GM20000 (cell line): ENCODE measurements at places on chromosomes 2 and 18.
A peak's percentile ranks its signal among the peaks of the same experiment; 100 is the strongest.

- DNase-seq: no peak
Observed at GRCh38 chr2:100791936-100792308, 28.0 kb upstream of the NPAS2 start.

- no peak for DNase-seq
Observed at GRCh38 chr2:70930371-70931329, 5.0 kb upstream of the ATP6V1B1 start.

DNA sequence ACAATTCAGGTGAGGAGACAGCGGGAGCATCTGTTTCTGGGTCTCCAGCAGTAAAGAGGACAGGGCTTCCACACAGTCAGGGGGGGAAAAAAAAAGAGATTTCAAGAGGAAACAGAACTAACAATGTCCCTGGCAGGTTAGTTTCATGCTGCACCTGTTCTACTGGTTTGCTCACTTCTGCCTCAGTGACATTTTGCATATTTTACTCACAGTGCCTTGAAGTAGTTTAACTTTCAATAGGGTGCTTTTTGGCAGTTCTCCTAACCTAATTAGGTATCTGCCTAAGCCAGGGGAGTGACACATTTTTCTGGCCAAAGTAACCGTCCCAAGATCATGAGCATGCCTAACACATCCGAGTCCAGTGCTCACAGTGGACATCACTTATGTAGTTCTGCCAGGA lies 109.0 kb upstream of the ALK start:
- no peak for DNase-seq

DNA sequence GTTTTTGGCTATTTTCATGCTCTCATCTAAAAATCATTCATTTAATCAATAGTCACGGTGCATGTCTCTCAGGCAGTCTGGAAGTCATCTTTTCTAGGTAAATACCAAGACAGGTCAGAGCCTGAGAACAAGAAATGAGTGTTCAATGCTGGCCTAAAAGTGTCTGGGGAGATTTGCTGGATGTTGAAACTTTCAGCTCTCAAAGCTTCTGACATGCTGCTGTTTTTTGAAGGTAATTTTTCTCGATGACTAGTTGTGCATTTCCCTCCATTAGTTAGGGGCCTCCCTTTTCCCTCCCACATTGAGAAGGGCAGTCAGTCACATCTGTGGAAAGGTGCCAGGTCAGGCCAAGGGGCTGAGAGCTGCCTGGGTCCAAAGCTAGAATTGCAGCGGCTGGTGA lies 115.6 kb downstream of the LPIN1 start:
- peak; percentile 45 for DNase-seq

- no peak for DNase-seq
Observed at GRCh38 chr18:9824952-9825371, 60.8 kb upstream of the TXNDC2 start.

DNA sequence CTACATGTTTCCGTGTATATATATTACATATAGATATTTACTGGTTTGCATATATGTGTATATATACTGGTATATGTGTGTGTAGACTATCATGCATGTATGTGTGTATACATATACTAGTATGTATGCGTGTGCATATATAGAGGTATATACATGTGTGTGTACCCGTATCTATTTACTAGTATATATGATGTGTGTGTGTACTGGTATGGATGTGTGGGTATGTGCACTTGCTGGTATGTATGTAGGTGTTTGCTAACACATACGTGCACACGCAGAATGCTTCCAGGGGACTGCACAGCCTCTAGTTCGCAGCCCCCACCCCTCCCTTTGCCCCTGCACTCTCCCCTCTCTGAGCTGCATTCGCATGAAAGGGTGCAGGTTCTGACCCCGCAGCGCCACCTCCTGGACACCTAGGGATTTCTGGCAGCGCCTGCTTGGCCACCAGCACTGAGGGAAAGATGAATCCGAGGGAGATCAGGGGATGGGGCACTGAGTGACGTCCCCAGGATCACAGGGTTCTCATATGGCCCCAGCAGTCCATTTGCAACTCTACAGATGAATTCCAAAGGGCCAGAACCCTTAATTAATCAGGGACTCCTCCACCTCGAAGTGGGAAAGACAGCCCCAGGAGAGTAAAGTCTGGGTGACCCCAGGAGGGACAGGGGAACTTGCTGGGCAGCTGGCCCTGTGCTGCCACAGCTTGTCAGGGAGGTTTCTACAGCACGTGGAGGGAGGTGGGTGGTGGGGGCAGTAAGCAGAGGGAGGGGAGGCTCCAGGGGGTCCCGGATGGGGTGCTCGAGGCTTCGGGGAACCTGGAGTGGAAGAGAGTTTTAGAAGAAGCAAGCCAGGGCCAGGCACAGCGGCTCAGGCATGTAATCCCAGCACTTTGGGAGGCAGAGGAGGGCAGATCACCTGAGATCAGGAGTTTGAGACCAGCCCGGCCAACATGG lies 66.8 kb upstream of the ASAP2 start:
- peak; percentile 73 for DNase-seq

GRCh38 chr18:680392-680791 lies 22.9 kb downstream of the TYMS start:
- no peak for DNase-seq

- DNase-seq: no peak
Observed at GRCh38 chr2:238380785-238381184, 45.9 kb upstream of the ASB1 start.
